Epithelial cell of proximal tubule (primary cell): ENCODE measurements at places on chromosomes 5 and 9. TPM values are rescaled to one million over a fixed set of nuclear protein-coding genes. Genes with fewer than 3 reads are reported as not detected.

LVRN gene
- 0.58 TPM in 1 of 2 replicates, not detected in the other for total RNA-seq

SHLD3 gene
- 1.8 and 2.0 TPM in 2 replicates for total RNA-seq

FOXD4L4 gene
- total RNA-seq = not detected in 2 replicates

CCNJL gene
- 13.0 and 17.5 TPM in 2 replicates for total RNA-seq

FOXI1 gene
- not detected in 2 replicates for total RNA-seq

IGFBPL1 gene
- 4.3 and 8.8 TPM in 2 replicates for total RNA-seq

SPAG8 gene
- total RNA-seq = 0.12 and 0.14 TPM in 2 replicates

MED22 gene
- 18.4 and 30.0 TPM in 2 replicates for total RNA-seq

SLC25A2 gene
- 0.29 TPM in 1 of 2 replicates, not detected in the other for total RNA-seq

DMRT2 gene
- 0.35 TPM in 1 of 2 replicates, not detected in the other for total RNA-seq

CNTRL gene
- 9.2 and 9.6 TPM in 2 replicates for total RNA-seq

CARTPT gene
- total RNA-seq = not detected in 2 replicates

CDKN2B-AS1 gene
- total RNA-seq = 0.87 TPM in 1 of 2 replicates, not detected in the other

PCDHA2 gene
- not detected in 2 replicates for total RNA-seq

ANKRA2 gene
- total RNA-seq = 5.8 and 10.8 TPM in 2 replicates

IFNA13 gene
- total RNA-seq = not detected in 2 replicates

SPINK7 gene
- not detected in 2 replicates for total RNA-seq

FYB1 gene
- total RNA-seq = not detected in 2 replicates

ADAMTS19 gene
- total RNA-seq = 0.12 and 0.72 TPM in 2 replicates

GMCL2 gene
- total RNA-seq = not detected in 2 replicates

PCDHGC4 gene
- 0.07 and 0.46 TPM in 2 replicates for total RNA-seq
